CD14-positive monocyte (primary cell): ENCODE measurements at places on chromosomes 6 and 20.

GRCh38 chr20:49675368-49676151, 38.1 kb downstream of the B4GALT5 start:
- no peak for DNase-seq
- peaks cover 57% of the 10 kb centered on the region for H3K4me1 ChIP-seq
- H3K4me3 ChIP-seq, result no peak overlapping the region

DNA sequence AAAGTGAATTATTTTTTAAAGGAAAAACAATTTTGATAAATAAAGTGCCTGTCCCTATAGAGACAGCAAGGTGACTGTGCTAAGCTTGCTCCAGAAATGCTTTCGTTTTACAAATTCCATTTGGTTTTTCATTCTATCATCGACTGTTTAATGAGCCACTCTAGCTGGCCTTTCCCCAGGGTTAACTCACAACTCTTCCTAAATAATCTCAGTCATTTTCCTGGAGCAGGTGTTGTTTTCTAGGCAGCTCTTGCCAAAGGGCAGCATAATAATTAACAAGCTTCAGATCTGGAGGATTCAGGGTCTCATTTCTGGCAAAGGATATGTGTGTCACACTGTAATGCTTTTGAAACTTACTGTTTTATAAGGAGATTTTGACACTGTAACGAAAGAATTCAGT, 184.2 kb downstream of the KHDC1L start:
- no peaks in the 10 kb centered on the region for H3K4me1 ChIP-seq
- no peak overlapping the region for H3K27ac ChIP-seq
- H3K4me3 ChIP-seq, result no peak overlapping the region
- DNase-seq, result no peak
- H3K36me3 ChIP-seq, result no peaks in the 10 kb centered on the region
- H3K27me3 ChIP-seq, result no peaks in the 10 kb centered on the region

DNA sequence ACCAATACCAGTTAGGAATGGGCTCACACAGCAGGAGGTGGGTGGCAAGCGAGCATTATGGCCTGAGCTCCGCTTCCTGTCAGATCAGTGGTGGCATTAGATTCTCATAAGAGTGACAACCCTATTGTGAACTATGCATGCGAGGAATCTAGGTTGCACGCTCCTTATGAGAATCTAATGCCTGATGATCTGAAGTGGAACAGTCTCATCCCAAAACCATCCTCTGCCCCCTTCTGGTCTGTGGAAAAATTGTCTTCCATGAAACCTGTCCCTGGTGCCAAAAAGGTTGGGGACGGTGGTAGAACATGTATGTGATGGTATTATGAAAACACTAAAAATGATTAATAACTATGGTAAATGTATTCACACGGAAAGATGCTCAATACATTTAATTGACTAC, 99.7 kb upstream of the HIVEP1 start:
- no peaks in the 10 kb centered on the region for H3K36me3 ChIP-seq
- H3K27me3 ChIP-seq, result no peaks in the 10 kb centered on the region
- no peak overlapping the region for H3K4me3 ChIP-seq
- H3K27ac ChIP-seq, result no peak overlapping the region
- DNase-seq, result no peak

DNA sequence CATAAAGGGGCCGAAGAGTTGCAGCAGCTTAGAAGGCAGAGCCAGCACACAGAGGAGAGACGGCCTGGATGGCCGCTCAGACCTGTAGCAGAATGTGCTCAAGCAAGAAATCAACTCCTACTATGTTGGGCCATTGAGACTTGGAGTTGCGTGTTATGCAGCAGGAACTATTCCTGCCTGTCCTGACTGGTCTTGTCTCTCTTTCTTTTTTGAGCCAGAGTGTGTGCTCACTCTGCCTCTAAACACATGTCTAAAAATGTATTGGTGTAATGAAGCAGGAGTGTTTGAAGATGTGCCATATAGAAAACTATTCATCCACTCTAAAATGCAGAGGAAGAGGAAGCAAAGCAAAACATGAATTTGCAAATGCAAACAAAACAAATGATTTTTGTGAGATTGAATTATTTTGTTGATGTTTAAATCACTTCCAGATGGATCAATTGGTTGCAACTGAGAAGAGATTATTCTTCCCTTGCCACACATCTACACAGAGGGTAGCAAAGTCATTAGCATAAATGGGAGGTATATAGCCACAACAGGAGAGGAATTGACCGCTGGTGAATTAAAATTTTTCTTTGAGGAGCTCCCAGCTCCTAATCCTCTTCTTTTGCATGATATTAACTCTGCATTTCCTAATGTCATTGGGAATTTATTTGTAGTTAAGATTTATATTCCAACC, 20.4 kb upstream of the SYNJ2 start:
- no peak for DNase-seq
- H3K4me3 ChIP-seq, result no peak overlapping the region
- no peak overlapping the region for H3K27ac ChIP-seq

DNA sequence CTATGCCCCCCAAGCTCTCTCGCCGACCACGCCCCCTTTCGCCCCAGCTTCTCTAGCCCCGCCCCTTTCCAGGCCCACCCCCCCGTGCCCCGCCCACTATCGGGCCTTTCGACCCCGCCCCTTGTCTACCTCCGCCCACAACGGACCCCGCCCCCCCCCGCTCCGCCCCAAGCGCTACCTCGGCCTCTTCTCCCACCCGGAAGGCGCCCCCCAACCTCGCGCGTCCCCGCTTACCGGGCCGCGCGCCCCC, 200 bp downstream of the ZBTB22 start:
- peaks cover 28% of the 10 kb centered on the region for H3K36me3 ChIP-seq
- H3K27me3 ChIP-seq, result no peaks in the 10 kb centered on the region
- H3K4me3 ChIP-seq, result peak overlapping the region; percentile 50
- peaks cover 66% of the 10 kb centered on the region for H3K4me1 ChIP-seq
- DNase-seq, result no peak

- DNase-seq, result no peak
- H3K4me1 ChIP-seq, result no peaks in the 10 kb centered on the region
- H3K4me3 ChIP-seq, result no peak overlapping the region
- no peaks in the 10 kb centered on the region for H3K27me3 ChIP-seq
- no peak overlapping the region for H3K27ac ChIP-seq
- no peaks in the 10 kb centered on the region for H3K36me3 ChIP-seq
Observed at GRCh38 chr20:24813080-24813479, 136.0 kb upstream of the CST7 start.

DNA sequence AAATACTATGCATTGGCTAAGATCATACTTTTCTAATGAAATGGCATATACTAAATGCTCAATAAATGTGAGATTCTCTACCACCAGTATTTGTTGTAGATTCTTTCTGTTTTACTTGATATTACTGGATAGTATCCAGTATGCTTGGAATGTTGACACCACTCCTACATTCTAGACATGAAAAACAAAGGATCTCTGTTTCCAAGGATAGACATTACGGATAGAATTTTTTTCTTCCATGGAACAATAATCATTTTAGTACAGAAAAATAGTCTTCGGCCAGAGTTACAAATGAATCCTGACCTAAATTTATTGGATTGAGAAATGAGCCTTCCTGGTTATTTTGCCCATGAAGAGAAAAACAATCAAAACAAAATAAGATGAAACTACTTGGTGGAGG, 258.2 kb upstream of the NT5E start:
- no peak overlapping the region for H3K4me3 ChIP-seq
- no peaks in the 10 kb centered on the region for H3K36me3 ChIP-seq
- no peak for DNase-seq
- H3K27me3 ChIP-seq, result no peaks in the 10 kb centered on the region

DNA sequence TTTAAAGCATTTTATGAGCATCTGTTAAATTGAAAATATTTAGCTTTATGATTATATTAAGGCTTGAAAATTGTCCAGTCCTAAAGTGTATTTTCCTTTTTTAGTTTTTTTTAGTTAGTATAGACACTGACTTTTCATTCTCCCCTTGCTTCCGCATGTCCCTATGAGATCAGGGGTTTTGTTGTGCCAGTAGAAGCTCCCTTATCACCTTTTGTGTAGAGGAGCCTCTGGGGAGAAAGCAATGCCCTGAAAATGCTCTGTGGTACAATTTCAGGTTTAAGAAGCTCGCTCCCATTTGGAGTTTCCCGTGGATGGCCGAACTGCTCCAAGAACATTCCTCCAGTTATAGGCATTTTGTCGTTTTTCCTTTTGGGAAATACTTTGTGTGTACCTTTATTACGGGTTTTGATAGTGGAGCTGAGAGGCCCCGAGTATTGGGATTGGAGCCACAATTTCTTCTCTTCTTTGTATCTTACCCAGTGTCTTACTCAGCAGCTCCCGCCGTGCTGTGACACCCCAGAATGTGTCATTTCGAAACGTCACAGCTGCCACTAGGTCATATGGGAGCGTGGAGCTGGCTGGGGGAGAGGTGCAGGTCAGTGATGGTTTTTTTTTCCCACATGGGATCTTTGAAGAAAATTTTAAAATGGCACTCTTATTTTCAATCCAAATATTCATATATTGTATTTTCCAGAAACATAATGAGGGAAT, 49.9 kb downstream of the RPRD1B start:
- H3K27ac ChIP-seq, result peak overlapping the region; percentile 26
- peaks cover 99% of the 10 kb centered on the region for H3K36me3 ChIP-seq
- no peak overlapping the region for H3K4me3 ChIP-seq
- H3K4me1 ChIP-seq, result no peaks in the 10 kb centered on the region
- DNase-seq, result no peak

GRCh38 chr6:43616725-43617472, 12.2 kb downstream of the GTPBP2 start:
- H3K27ac ChIP-seq, result no peak overlapping the region
- no peak for DNase-seq
- no peaks in the 10 kb centered on the region for H3K27me3 ChIP-seq
- no peaks in the 10 kb centered on the region for H3K4me1 ChIP-seq
- H3K4me3 ChIP-seq, result no peak overlapping the region

GRCh38 chr20:49029203-49029602, 16.9 kb upstream of the CSE1L start:
- DNase-seq, result no peak
- H3K4me3 ChIP-seq, result no peak overlapping the region
- no peaks in the 10 kb centered on the region for H3K27me3 ChIP-seq
- no peak overlapping the region for H3K27ac ChIP-seq

- peaks cover 4% of the 10 kb centered on the region for H3K4me1 ChIP-seq
- no peaks in the 10 kb centered on the region for H3K27me3 ChIP-seq
- no peak for DNase-seq
- no peak overlapping the region for H3K27ac ChIP-seq
- H3K36me3 ChIP-seq, result peaks cover 7% of the 10 kb centered on the region
Observed at GRCh38 chr6:98929498-98930060, 18.2 kb downstream of the FBXL4 start.

DNA sequence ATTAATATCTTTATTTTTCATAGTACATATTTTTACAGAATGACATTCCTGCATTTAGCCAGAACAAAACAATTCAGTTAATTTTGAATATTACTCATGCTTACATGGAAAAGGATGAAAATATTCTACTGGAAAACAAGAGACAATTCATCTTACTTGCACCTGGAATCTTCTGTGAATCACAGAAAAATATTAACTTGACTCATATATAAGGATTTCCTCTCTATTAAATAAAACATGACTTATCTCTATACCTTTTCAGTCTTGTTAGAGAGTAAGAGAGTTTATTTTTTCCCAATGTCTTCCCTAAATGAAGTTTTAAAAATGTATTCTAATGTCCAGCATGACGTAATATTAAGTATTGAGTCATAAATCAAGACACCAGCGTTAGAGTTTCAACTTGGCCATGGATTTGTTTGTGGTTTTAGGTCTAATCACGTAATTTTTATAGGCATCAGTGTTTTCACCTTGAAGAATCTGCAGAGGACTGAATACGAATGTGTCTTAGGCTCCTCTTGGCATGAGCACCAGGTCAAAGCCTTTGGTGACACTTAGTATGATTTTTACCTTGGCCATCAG, 445.1 kb upstream of the JAG1 start:
- H3K27ac ChIP-seq, result no peak overlapping the region
- H3K27me3 ChIP-seq, result no peaks in the 10 kb centered on the region

DNA sequence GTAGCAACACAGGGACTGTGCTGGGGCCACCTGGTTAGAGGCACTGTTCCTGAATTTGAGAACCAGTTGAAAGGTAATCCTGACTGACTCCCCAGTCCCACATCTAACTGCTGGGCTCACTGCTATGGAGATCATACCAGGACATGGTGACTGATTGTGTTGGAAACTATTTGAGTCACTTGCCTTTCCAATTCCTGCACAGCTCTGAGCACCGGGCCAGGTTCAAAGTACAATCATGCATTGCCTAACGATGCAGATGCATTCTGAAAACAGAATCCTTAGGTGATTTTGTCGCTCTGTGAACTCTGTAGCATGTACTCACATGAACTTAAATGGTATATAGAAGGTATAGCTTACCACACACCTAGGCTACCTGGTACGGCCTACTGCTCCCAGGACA, 215.3 kb downstream of the BMP7 start:
- H3K36me3 ChIP-seq, result no peaks in the 10 kb centered on the region
- no peak overlapping the region for H3K27ac ChIP-seq
- no peak for DNase-seq

GRCh38 chr6:89200706-89201215, 16.4 kb downstream of the GABRR1 start:
- H3K4me1 ChIP-seq, result no peaks in the 10 kb centered on the region
- no peaks in the 10 kb centered on the region for H3K27me3 ChIP-seq
- H3K4me3 ChIP-seq, result no peak overlapping the region
- DNase-seq, result no peak
- no peak overlapping the region for H3K27ac ChIP-seq

DNA sequence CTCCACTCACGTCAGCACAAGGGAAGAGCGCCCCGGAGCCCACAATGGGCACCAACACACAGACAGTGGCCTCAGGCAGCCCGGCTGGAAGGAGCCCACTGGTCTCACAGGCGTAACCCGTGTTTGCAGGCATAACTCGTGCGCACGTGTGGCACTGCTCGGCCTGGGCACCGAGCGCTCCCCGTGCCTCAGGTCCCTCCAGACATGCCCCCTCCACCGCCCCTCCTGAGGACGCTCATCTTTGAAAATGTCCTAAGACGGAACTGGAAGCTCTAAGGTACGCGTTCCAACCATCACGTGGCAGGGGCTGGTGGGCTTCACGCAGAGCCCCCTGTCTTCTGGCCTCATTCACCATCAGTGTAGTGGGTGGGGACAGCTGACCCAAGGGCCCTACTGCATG, 44.6 kb downstream of the SSR1 start:
- H3K36me3 ChIP-seq, result no peaks in the 10 kb centered on the region
- H3K27me3 ChIP-seq, result no peaks in the 10 kb centered on the region
- peaks cover 44% of the 10 kb centered on the region for H3K4me1 ChIP-seq
- H3K27ac ChIP-seq, result no peak overlapping the region
- no peak overlapping the region for H3K4me3 ChIP-seq

GRCh38 chr20:37244572-37244957, 17.0 kb downstream of the GHRH start:
- H3K27me3 ChIP-seq, result no peaks in the 10 kb centered on the region
- no peak for DNase-seq
- peaks cover 12% of the 10 kb centered on the region for H3K4me1 ChIP-seq
- H3K4me3 ChIP-seq, result no peak overlapping the region
- H3K36me3 ChIP-seq, result peaks cover 54% of the 10 kb centered on the region

DNA sequence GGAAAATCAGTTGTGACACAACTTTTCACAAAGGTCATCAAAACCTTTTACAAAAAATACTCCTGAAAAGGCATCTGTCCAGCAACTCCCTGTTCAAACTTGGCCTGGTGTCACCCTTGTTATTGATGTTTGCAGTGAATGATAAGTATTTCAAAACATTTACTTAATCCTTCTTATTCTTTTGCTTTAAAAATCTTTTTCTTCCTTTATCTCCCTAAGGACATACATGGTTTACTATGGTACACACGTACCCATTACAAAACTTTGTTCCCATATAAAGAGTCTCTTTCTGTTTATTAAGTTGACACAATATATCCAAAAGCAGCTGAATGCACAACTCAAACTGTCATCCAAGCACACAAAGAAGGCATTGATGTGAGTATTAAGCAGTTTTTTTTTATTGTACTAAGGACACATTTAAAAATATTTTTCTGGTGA, 17.5 kb downstream of the GSTA2 start:
- H3K4me1 ChIP-seq, result no peaks in the 10 kb centered on the region
- no peaks in the 10 kb centered on the region for H3K36me3 ChIP-seq
- no peak for DNase-seq
- no peaks in the 10 kb centered on the region for H3K27me3 ChIP-seq
